ENCODE measurements at places on chromosomes 6 and 20. TPM values are rescaled to one million over a fixed set of nuclear protein-coding genes. Genes with fewer than 3 reads are reported as not detected.
A peak's percentile ranks its signal among the peaks of the same experiment; 100 is the strongest.

DNA sequence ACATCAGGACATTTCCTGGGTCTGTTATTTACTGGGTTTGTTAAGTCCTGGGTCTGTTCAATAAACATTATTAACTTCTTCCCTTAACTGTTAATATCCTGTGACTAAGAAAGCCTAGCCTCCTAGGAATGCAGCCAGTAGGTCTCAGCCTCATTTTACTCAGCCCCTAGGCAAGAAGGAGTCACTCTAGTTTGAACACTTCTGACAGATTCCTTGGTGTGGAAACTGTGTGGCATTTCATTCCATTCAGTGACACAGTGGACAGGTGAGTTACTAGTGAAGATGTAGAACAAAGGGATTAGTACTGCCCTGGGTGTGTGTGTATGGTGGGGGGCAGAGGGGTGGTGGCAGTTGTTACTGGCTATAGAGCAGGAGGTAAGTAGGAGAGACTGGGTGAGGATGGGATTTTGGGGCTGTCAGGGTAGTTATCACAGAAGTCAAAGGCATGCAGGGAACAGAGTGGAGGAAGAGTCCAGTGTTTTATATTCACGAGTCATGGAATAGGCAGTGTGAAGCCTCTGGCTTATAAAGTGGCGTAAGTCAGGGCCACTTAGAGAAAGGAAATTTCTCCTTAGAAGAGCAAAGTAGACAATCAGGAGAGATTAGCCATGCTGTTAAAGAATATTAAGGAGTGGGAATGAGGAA lies 28.4 kb downstream of the RNF182 start:
- peak; percentile 46 for DNase-seq

- DNase-seq = peak; percentile 39
Observed at GRCh38 chr6:79671600-79672266, 40.6 kb downstream of the SH3BGRL2 start.

DNA sequence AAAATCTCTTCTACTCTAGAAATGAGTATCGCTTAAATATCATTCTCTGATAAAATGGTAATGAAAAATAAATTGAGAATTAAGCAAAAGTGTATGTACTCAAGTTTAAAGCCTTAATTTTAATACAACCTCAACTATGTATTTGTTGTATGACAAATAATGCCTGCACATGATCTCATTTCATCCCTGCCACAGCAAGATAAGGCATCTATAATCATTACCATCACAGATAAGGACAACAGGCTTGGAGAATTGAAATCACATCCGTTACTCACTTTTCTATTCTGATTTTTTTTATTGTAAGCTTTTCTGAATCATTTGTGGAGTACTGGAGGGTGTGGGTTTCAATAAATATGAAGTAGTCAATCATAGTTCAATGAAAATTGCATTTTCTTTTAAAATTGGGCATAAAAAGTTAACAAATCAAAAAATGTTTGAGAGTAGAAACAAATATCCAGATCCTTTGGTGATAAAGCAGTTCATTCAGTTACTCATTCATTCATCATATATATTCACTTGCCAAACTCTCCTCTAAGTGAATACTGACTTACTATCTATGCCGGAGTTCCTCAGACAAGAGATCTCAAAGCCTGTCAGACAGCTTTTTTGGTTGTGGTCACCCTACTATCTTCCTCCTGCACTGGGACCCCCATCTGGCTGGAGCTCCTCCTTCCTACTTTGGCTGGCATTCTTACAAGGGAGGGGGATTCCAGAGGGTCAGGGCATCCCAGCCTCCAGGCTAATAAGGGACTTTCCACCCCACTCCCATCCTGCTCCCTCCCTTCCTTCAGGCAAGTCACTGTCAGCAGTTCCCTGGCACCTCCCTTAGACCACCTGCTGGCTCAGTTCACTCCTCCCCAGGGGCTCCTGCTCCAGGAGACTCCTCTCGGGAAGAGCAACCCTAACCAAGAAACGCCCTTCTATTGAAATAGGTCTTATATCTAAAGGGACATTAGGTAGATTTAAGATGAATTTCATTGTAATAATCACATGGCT lies 118.6 kb downstream of the OGFRL1 start:
- no peak for DNase-seq

DNA sequence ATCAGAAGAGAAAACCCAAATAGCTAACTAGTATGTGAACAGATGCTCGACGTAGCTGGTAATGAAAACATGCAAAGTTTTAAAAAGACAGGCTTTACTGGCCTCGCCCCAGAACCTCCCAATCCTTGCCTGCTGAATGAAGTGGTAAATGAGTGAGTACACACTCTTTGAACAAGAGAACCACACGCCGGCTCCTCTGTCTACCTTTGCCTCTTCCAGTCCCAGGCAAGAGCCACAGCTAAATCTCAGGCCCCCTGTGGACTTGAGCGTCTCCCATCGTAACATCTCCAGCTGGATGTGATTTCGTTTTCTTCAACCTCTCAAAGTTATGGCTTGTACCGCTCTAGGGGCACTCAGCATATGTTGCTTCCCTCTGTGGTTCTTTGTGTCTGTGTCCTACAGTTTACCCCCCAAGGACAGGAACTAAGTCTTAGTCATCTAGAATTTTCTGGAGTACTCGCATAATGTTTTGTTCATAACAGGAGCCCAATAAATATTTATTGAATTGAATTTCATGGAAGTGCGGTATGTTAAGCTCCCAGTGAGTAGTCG lies 153.2 kb upstream of the TAB2 start:
- no peak for DNase-seq

- DNase-seq = no peak
Observed at GRCh38 chr6:166333172-166333995, 9.0 kb downstream of the SFT2D1 start.

DNA sequence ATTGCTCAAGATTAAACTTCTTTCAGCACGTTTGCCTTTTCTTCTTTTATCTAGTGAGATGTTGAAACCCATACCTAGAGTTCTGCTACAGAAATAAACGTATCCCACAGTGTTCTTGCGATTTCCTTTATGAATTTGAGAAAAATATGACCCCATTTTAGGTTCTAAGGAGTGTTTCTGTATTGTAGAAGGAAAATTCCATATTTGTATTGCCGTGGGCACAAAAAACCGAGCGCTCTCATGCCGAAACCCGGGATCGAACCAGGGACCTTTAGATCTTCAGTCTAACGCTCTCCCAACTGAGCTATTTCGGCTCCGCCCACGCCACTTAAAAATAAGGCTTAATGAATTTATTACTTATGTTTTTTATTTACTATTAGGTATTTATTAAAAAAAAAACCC lies 23.7 kb downstream of the ZNF311 start:
- DNase-seq = peak; percentile 64

- DNase-seq = no peak
Observed at GRCh38 chr6:5510331-5511133, 249.2 kb downstream of the FARS2 start.

DNA sequence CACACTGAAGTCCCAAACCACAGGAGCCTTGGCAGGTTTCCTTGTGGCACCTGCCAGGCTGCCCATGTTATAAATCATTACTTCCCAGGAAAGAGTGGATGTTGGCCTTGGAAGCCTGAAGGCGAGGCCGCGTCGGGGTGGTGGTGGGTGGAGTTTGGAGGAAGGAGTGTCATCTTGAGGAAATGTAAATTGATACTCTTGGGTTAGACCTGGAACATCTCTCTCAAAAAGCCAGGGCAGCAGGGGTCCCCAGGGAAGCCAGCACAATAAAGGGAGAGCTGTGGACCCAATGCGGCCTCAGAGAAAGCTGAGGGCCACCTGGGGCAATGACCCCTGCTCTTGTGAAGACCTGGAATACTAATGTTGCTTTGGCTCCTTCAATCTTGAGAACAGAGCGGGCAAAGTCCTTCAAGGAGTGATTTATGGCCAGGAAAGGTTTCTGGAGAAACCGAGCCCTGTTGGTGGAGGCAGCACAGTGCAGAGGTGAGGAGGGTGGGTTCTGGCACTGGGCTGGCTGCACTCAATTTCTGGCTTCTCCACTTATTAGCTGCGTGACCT lies 26.3 kb upstream of the TRAF3IP2 start:
- no peak for DNase-seq

GRCh38 chr20:1964659-1965405 lies 29.0 kb downstream of the PDYN start:
- no peak for DNase-seq

DNA sequence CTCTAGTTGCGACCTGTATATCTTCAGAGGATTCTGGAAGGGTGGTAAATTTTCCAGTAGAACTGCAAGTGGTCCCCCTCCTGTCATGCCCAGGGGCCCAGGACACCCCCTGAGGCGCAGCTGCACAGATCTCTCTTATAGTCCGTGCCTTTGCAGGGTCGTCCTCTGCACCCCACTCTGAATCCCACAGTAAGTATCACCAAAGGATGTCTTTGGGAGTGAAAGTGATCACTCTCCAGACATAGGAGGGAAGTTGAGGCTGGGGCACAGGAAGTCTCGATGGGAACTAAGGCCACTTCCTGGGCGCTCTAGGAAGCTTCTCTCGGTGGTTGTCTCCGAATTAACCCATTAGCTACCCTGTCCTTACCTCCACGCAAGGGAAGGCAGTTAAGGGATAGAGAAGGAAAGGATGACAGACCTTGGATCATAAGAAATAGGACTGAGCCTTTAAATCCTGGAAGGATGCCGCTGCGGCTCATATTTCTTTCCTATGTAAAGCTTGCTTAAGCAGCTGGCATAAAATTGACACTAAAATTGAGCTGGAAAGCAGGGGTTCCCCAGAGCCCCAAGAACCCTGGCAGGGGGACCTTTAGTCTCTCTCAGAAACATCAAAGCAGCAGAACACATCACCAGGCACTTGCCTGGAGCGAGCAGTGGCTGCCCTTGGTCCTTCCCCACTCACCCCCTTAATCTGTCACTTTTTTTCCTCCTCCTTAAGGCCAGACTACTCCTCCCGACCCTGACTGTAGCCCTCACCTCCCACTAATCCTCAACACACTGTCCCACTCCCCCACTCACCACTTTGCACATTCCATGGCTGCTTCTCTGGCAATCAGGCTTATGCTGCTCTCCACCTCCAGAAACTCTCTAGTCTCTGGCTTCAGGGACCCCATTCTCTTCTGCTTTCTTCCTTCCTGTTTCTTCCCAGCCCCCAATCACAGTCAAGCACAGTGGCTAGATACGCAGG lies at the start of gene ZKSCAN4:
TSS of gene ZKSCAN4 (minus strand) at position 261 of the 967 bp plus-strand sequence. CDS start 289 bp downstream, outside the sequence.
- DNase-seq = peak; percentile 84

- DNase-seq = no peak
Observed at GRCh38 chr6:148203281-148203925, 139.2 kb upstream of the SASH1 start.

DNA sequence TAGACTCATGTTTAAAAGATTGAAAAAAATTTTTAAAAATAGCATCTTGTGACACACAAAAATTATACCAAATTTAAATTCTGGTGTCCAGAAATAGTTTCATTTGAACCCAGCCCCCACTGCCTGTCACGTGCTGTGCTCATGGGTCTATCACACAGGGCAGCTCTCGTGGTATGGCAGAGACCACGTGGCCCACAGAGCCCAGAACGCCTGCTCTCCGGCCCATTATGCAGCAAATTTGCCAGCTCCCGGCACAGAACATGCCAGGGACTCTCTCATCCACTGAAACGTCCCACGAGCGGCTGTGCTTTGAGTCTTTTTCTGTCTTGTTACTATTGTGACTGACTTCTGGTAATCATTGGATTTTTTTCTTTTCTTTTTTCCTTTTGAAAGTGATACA lies 224.3 kb downstream of the TTLL2 start:
- DNase-seq = no peak

- no peak for DNase-seq
Observed at GRCh38 chr6:73608761-73609160, 45.0 kb downstream of the SLC17A5 start.

DNA sequence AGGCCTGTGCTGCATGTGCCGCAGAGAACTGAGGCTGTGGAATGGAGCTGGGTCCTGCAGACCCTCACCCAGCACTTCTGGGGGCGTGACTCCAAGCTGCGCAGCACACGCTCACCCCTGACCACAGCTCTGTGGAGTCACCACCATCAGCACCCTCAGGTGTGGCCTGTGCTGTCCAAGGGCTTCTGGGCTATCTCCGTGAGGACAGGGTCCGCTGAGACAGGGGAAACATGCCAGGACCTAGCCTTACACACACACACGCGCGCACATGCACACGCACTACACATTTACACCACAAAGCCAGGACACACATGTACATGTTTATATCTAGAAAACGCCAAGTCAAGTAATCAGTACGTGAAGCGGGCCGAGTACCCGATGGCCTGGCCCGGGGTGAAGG lies 26.8 kb upstream of the TCFL5 start:
- no peak for DNase-seq

GRCh38 chr20:8390037-8390433 lies 258.0 kb downstream of the PLCB1 start:
- no peak for DNase-seq

GRCh38 chr6:15730442-15730841 lies 67.6 kb upstream of the DTNBP1 start:
- no peak for DNase-seq

- no peak for DNase-seq
Observed at GRCh38 chr6:169450097-169450496, 196.5 kb upstream of the THBS2 start.

DNA sequence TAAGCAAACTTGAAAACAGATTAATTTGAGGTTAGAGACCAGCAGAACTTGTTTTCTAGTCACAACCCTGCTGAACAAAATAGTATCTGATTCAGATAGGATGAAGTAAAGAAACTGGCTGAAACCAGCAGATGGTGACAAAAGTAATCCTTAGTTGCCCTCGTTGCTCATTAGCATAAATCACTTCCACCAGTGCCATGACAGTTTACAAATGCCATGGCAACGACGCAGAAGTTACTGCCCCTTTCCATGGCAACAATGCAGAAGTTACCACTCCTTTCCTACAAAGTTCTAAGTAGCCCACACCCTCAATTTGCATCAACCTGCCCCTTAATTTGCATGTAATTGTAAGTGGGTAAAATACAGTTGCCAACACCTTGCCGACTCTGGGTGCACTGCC lies 23.7 kb downstream of the SNRPB start:
- no peak for DNase-seq

GRCh38 chr6:89118931-89119330 lies 1.1 kb upstream of the SRSF12 start:
- DNase-seq = no peak

GRCh38 chr6:106518748-106519147 lies 110.5 kb downstream of the RTN4IP1 start:
- DNase-seq = no peak

Gene PLEKHG1
- polyA plus RNA-seq = 0.60 TPM

Gene TFAP2B
- polyA plus RNA-seq = 0.63 TPM

Gene MBOAT1
- polyA plus RNA-seq = 2.0 TPM

Gene KIF13A
- 32.3 TPM for polyA plus RNA-seq

Gene ID4
- polyA plus RNA-seq = not detected

Gene SFTA2
- not detected for polyA plus RNA-seq

Gene SEMG1
- not detected for polyA plus RNA-seq

Gene ZGPAT
- polyA plus RNA-seq = 24.8 TPM

Gene SPEF1
- polyA plus RNA-seq = 0.16 TPM

Gene GNAS-AS1
- polyA plus RNA-seq = 0.16 TPM

Gene BMP7
- not detected for polyA plus RNA-seq

Gene LZTS3
- 2.4 TPM for polyA plus RNA-seq

Gene ECHDC1
- polyA plus RNA-seq = 44.9 TPM

Gene PDYN
- not detected for polyA plus RNA-seq

Gene SEL1L2
- not detected for polyA plus RNA-seq

Gene HLA-DOA
- polyA plus RNA-seq = not detected

Gene ZNF391
- polyA plus RNA-seq = 1.3 TPM

Gene GPR6
- polyA plus RNA-seq = not detected

Gene C4A
- polyA plus RNA-seq = 1.5 TPM

Data from foreskin keratinocyte (primary cell).